ENCODE measurements at places on chromosomes 5 and 9.

- DNase-seq, result no peak
Measured at GRCh38 chr9:38250279-38251035, 142.0 kb upstream of the ALDH1B1 start.

DNA sequence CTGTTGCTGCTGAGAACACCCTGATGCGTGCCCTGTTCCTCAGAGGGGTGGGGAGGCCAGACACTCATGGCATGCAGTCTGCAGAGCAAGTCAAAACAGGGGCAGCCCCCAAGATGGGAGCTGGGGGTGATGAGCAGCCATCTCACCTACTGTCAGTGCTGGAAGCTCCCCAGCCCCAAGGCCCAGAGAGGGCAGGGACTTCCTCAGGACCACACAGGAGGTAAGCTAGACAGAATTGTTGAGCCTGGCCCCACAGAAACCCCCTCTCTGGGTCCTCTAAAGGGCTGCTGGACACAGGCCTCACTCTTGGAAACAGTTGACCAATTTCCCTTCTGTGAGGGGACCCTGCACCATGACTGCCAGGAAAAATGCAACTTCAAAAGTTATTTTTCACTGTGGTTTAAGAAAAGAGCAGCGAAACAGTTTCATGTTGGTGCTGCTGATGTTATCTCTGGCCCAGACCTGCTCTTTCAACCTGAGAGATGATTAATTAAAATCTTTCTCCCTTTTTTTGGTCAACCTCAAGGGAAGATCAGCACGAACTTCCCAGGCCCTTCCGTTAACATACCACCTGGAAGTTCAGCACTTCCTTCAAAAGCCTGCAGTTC, 9.6 kb downstream of the CSF2 start:
- no peak for DNase-seq

DNA sequence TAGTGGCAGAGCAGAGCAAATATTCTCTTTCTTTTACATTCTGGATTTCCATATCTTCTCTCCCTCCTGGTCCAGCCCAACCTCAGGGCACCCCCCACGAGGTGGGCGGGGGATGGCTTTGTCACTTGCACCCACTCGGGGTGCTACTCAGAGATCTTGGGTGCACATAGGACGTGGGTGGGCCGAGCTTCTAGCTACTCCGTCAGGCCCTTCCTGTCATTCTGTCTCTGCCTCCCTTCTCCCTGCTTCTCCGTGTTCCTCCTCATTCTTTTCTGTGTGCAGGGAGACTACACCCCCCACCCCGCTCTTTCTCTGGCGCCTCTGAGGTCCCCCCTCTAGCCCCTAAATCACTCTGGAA, 19.5 kb downstream of the PCDHGC5 start:
- DNase-seq, result no peak

GRCh38 chr9:976943-977837, 735 bp downstream of the DMRT3 start:
- no peak for DNase-seq

DNA sequence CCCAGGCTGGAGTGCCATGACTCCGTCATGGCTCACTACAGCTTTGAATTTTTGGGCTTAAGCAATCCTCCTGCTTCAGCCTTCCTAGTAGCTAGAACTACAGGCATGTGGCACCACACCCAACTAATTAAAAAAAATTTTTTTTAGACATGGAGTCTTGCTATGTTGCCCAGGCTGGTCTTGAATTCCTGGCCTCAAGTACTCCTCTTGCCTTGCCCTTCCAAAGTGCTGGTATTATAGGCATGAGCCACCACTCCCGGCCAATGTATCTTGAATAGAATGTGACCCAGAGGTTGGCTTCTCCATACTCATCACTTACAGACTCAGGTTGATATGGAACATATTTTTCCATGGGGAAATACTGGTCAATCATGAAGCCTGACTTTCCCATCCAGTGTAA, 51.2 kb upstream of the JAK2 start:
- DNase-seq, result no peak

DNA sequence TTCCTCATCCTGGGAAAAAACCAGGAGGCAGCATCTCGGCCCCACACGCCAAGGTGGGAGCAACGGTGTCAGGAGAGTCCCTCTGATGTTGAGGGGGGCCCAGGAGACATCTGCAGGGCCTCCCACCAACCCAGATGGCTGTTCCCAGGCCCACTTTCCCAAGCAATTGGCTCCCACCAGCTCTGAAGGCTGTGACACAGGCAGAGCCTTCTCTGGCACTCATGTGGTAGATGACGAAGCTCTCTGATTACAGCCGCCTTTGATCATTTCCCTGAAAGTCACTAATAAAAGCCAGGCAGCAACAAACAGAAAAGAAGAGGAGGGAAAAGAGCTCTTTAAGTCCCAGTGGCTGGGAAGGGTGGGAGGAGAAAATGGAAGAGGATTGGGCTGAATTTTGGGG, 226.5 kb downstream of the CDK5RAP2 start:
- no peak for DNase-seq

DNA sequence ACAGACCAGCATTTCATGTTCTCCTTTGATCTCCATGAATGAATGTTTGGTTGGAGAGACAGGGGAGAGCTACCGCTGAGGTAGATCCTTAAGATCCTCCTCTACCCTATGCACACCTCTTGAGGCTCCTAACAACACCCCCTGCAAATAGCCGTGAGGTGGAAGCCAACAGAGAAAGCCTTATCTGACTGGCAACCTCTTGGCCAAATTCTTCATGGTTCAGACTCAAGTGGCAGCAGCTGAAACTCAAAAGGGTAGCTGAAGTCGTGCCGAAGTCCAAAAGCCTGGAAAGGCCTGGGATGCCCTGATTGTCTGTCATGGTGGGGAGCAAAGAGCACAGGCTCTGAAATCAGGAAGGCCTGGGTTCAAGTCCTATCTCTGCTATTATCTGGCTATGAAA, 184.9 kb downstream of the SEC61B start:
- DNase-seq, result no peak

- DNase-seq, result no peak
Measured at GRCh38 chr9:78238046-78239038, 2.5 kb downstream of the CEP78 start.

DNA sequence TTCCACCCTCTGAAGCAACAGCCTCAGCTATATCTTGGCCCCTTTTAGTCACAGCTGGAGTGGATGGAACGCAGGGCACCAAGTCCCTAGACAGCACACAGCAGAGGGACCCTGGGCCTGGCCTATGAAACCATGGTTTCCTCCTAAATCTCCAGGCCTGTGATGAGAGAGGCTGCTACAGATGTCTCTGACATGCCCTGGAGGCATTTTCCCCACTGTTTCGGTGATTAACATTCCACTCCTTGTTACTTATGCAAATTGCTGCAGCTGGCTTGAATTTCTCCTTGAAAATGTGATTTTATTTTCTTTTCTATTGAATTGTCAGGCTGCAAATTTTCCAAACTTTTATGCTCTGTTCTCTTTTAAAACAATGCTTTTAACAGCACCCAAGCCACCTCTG, 384.8 kb downstream of the PRR16 start:
- no peak for DNase-seq

DNA sequence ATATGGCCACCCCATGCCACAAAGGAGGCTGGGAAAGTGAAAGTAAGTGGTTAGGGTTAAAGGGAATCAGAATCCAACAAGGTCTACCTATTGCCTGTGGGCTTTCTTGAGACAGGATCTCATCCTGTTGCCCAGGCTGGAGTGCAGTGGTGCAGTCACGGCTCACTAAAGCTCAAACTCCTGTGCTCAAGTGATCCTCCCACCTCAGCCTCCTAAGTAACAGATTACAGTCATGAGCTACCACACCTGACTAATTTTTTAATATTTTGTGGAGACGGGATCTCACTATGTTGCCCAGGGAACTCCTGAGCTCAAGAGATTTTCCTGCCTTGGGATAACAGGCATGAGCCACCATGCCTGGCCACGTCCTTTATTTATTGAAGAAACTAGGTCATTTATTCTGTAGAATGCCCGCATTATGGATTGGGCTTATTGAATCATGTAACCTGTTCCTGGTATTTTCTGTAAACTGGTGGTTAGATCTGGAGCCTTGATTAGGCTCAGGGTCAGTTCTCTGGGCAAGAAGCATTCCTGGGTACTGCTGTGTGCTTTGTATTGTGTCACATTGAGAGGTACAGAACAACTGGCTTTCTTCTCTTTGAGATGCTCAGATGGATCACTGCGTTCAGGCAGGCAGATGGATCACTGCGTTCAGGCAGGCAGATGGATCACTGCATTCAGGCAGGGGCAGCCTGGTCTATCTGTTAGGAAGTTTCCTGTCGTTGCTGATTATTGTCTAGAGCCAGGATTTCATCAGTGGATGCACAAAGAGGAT, 41.6 kb downstream of the ERGIC1 start:
- no peak for DNase-seq

- no peak for DNase-seq
Measured at GRCh38 chr5:179730356-179730755, 2.3 kb upstream of the MAML1 start.

- DNase-seq, result no peak
Measured at GRCh38 chr5:59529239-59529638, 364.3 kb downstream of the PDE4D start.

- DNase-seq, result no peak
Measured at GRCh38 chr5:133697536-133698258, 85.4 kb upstream of the FSTL4 start.

GRCh38 chr9:126791406-126792230, 13.2 kb upstream of the ZBTB43 start:
- no peak for DNase-seq

GRCh38 chr9:23659346-23660006, 166.6 kb downstream of the ELAVL2 start:
- DNase-seq, result no peak

- DNase-seq, result no peak
Measured at GRCh38 chr9:120385606-120386389, 194.2 kb downstream of the CDK5RAP2 start.

GRCh38 chr9:70258692-70259511, at the start of gene SMC5:
TSS of gene SMC5 (plus strand) at chr9:70258978. CDS start at chr9:70259079, 101 bp downstream.
- DNase-seq, result peak; percentile 91

GRCh38 chr5:162190-162564, 29.1 kb upstream of the LRRC14B start:
- no peak for DNase-seq

DNA sequence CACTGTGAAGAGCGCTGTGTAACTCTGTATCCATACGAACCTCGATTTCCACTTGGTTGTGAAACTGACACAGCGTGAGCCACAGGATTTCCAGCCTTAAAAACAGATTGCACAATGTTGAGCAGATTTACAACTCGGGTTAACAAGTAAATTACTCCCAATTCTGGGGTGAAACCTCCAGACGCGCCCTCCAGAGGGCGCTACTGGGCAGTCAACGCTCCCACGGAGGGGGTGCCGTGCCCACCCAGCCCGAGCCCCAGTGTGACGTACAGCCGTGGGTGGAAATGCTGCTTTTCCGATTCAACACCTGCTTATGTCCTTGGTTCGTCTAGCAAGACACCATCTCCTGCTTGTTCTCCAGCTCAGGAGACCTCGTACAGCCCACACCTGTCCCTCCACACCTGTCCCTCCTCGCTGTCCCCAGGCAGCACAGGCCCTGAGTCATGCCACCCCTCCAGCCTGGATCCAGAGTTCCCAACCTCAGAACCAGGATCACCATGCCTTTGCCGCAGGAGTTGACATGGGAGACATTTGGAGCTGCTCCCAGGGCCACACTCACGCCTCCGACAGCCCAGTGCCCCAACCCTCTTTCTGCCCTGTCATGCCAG, 34.4 kb upstream of the SLC6A3 start:
- peak; percentile 78 for DNase-seq

DNA sequence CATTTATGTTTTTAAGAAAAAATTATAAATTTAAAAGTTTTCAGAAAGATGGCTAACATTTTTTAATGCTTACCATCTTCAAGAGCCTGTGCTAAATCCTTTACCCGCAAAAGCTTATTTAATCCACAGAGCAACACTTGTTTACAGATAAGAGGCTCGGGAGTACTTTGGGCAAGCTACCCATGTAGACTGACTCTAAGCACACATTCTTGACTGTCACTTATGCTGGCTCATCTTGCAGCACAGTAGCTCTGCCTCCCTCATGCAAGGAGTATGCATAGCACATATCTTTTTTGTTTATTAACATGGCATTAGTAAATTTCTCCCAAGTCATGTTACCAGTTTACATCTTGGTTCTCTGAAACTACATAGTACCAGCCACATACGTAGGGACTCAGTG, 14.7 kb downstream of the SH3RF2 start:
- no peak for DNase-seq

GRCh38 chr5:389197-389821, 53.7 kb upstream of the EXOC3 start:
- DNase-seq, result no peak

DNA sequence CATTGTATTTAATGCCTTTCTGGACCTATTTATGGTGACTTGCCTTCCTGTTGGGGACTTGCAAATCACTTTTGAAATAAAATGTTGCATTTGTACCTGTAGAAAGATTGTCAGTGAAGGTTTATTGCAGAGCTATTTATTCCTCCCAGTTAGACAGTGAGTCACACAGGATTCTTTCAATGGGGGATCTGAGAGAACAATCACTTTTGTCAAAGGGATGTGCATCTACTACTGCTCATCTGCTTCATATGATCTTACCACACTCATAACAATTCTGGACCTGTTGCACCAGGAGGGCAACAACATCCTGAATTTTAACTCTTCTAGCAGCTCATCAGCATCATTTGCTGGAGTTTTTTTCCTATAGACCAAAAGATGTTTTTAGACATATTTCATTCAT, 66.8 kb downstream of the FBXL7 start:
- no peak for DNase-seq

- no peak for DNase-seq
Measured at GRCh38 chr5:61327760-61328753, 4.0 kb upstream of the ZSWIM6 start.

- no peak for DNase-seq
Measured at GRCh38 chr9:121996783-121997182, 96.3 kb downstream of the TTLL11 start.

DNA sequence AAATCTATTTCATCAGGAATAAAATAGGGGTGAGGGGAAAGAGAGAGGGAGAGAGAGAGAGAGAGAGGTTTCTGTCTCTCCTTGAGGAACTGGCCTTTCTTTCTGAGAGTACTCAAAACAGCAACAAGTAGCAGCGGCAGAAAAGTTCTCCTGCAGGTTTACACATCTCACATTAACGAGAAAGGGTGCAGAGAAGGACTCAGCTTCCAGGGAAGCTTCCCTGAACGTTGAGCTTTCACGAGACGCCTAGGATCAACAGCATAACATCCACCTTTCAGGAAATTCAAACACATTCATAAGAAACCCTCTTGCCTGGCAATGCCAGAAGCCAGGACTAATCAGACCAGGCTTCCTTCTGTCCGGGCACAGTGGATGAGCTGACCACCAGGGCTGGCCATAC, 162.9 kb downstream of the ZDHHC21 start:
- no peak for DNase-seq

DNA sequence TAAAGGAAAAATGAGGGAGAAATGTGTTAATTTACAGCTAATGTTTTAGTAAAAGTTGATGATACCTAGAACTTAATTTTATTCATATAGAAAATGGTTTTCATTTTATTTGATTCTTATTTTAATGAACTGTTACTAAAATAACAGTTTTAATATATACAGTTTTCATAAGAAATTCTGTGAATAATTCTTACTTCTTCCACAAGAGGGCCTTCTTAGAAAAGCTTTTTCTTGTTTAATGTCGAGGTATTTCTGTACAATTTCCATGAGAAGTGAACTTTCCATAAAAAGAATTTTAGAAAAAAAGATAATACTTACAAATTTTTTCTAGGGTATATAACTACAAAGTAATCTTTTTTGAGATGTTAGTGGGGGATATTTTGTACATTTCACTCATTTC, 73.9 kb downstream of the KLF9 start:
- DNase-seq, result no peak

Data from CD4-positive, alpha-beta T cell treated with Interleukin-15 for 1 hour (primary cell).